Ovary (tissue), 10 donors: ENCODE measurements at places on chromosomes 13 and 19.
A peak's percentile ranks its signal among the peaks of the same experiment; 100 is the strongest.

DNA sequence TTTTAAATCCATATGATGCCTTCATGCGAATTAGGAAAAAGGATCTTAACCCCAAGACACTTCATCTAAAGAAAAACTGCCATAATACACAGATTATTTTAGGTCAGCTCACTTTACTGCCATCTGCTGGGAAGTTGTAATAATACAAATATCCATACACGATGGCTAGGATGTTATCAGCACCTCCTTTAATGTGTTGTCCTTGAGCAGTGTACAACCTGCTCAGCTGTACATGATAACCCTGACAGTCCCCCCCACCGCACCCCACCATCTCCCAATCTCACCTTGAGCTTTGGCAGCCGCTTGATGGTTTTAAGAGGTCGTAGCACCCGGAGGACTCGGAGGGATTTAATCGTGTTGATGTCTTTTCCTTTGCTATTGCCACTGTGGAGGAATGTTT, 112.2 kb downstream of the IER2 start:
- DNase-seq, result no peak

- no peak for DNase-seq
Measured at GRCh38 chr13:67574320-67575233, 344.4 kb upstream of the PCDH9 start.

DNA sequence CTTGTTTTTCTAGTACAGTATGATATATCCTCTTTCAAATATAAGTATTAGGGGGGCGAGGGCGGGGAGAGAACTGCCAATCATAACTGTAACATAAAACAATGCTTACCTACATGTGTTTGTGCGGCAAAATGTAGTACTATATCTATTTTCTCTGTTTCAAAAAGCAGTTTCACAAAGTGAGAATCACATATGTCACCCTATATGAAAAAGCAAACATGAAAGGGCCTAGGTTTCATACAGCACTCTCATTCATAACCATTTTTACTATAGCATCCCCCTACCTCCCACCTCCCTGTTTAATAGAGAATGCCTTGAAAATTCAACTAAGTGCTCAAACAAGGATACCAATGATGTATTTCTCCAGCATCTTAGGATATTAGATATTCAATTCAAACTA, 5.2 kb downstream of the TGDS start:
- no peak for DNase-seq

DNA sequence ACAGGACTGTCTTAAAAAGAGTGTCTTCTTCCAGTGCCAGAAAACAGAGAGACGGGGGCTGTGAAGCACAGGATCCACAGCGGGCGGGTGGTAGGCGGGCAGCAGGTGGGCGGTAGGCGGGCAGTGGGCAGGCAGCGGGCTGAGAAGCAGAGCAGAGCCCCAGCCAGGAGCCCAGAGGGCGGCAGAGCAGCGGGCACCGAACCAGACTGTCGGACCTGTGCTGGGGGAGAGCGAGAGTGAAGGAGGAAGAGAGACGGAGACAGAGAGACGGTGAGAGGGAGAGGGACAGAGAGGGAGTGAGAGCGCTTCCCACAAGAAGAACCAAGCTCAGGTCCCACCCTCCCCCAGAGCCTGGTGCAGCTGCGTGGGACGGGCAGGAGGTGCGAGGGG, 30.3 kb downstream of the RASA3 start:
- DNase-seq, result no peak

DNA sequence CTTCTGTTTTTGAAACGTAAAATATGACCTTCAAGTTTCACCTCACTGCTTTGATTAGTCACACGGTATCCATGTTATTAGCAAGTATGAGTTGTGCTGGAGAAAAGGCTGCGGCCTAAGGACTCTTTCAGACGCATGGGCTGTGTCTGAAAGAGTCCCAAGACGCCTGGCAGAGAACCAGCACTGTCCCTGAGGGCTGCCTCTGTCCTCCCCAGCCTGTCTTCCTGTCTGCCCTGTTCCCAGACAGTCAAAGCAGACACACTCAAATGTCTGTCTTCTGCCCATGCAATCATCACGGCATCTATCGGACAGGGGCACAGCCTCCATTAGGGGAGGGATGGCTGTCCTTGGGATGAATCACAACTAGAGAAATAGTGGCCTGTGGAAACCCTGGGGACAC, 65.5 kb downstream of the DPY19L3 start:
- no peak for DNase-seq

DNA sequence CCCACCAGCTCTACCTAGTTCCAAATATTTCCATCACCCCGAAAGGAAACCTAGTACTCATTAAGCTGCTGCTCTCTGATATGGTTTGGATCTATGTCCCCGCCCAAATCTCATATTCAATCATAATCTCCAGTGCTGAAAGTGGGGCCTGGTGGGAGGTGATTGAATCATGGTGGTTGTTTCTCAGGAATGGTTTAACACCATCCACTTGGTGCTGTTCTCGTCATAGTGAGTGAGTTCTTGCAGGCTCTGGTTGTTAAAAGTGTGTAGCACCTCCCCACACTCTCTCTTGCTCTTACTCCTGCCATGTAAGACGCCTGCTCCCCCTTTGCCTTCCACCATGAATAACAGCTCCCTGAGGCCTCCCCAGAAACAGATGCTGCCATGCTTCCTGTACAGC, 43.4 kb upstream of the MED4 start:
- no peak for DNase-seq

DNA sequence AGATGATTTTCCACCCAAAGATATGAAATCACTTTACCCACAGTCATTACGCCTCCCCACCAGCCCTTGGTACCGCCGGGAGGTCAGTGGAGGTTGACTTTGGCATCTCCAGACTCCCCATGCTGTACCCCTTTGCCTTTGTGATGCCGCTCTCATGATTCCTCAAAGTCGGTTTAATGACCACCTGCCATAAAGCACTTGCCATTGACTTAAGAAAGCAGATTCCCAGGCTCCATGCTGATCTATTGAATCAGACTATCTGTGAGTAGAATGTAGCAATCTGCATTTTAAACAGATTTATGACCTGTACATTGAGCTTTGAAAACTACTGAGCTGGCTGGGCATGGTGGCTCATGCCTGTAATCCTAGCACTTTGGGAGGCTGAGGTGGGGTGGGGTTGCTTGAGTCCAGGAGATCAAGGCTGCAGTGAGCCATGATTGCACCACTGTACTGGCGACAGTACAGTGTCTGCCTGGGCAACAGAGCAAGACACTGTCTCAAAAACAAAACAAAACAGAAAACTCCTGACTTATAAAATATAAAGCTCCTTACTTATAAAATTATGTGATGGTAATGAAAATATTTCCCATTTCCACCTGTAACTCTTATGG, 235.2 kb downstream of the KLF5 start:
- DNase-seq, result no peak

- no peak for DNase-seq
Measured at GRCh38 chr13:33129094-33129832, 113.0 kb downstream of the KL start.

- DNase-seq, result no peak
Measured at GRCh38 chr19:55254625-55254977, 4.2 kb downstream of the PPP6R1 start.

DNA sequence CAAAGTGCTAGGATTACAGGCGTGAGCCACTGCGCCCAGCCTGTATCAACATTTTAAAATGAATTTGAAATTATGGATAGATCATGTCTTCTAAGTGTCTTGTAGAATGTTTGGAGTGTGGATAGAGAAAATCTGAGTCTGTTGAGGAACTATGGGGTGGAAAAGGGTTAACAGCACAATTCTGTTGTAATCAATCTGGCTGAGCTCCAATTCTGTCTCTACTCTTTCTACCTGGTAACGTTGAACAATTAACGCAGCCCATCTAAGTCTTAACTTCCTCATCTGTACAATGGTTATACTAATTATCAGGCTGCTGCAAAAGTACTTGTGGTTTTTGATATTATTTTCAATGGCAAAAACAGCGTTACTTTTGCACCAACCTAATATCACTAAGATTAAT, 4.1 kb downstream of the FPR2 start:
- no peak for DNase-seq

DNA sequence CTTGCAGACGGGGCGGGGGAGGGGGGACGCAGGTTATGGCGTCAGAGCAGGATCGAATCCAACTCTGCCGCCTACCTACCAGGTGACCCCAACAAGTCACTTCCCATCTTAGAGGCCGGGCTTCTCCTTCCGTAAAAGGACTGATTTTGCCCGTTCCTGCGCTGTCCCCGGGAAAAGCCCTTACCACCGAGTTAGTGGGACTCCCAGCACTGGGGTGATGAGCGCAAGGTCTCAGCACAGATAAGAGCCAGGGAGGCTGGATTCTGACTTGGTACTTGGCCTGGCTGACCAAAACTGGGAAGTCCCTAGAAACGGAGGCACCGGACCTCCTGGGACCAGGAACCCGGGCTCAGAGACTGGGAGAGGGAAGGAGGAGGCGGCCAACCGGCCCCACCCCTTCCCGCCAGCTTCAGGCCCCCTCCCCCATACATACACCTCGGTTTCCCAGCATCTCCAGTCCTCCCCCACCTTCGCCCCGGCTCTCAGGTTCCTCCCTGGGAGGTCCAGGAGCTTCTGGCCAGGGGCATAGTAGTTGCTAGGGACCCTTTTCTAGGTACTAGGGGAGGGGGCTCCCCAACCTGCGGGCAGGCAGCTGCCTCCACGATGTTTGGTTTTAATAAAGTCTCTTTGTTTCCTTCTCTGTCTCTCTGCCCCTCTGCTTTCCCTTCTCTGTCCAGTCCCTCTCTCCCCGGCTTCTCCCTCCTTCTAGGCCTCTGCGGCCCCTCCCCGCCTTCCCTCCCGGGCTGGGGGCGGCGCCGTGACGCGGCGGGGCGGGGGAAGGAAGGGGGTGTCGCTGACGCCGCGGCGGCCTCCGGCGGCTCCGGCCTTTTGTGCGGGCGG, at the start of gene GRAMD1A:
Gene GRAMD1A, plus strand, starts transcription at position 826 of the 840 bp plus-strand sequence. CDS start 156 bp downstream, outside the sequence.
- peak; percentile 92 for DNase-seq

DNA sequence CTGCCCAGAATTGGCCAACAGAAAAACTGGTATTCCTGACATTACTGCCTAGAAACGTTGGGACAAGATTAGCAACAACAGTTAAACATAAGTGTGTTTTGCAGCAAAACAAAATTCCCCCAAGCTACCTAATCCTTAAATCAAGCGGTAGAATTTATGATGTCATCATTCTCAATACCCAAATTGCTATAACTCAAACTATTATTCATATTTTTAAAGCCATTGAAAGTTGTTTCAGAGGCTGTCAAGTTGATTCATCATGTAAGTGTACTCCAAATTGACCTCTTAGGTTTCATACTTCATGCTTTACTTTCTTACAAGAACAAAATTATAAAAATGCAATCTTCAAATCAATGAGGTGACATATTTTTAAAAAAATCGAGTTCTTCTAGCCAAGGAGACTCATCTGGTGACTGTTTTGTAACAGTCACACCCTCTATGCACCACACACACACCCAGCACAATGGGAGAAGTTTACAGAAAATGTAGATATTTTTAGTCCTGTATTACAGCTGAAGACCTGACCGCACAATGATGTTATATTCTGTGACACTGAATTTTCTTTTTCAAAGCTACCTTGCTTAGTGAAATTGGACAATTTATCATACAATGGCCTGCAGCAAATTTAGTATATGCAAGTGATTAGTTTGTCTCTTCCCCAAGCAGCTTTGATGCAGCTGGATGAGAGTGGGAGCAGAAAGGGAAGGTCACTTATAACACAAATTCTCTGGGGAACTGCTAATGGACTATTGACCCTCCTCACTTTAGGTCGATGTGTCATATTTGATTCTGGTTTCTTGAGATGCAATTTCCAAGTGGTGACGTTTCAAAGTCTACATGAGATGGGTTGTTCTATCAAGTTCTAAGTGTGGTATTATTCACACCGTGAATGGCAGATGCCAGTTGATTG, 345.3 kb upstream of the OBI1 start:
- DNase-seq, result no peak

DNA sequence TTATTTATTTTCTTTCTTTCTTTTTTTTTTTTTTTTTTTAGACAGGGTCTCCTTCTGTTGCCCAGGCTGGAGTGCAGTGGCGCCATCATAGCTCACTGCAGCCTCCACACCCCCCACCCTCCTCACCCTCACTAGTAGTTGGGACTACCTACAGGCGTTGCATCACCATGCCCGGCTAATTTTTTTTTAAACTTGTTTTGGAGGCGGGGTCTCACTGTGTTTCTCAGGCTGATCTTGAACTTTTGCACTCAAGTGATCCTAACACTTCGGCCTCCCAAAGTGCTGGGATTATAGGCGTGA, 33.6 kb downstream of the GJA3 start:
- no peak for DNase-seq

DNA sequence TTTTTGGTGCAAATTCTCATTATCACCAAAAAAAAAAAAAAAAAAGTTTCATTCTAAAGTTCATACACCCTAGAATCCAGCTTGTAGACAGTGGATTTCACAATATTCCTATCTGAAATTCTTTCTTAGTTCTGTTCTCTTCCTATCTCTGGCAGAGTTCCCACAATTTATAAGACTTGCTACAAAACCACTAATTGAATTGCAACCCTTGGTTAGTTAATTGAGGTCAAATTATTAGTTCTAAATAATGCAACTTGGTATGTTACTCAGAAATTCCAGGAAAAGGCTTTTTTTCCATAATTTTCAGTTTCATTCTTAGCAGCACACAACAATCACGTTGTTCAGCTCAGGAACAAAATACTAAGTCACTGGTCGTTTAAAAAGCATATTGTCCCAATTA, 58.5 kb downstream of the SPATA13 start:
- no peak for DNase-seq

DNA sequence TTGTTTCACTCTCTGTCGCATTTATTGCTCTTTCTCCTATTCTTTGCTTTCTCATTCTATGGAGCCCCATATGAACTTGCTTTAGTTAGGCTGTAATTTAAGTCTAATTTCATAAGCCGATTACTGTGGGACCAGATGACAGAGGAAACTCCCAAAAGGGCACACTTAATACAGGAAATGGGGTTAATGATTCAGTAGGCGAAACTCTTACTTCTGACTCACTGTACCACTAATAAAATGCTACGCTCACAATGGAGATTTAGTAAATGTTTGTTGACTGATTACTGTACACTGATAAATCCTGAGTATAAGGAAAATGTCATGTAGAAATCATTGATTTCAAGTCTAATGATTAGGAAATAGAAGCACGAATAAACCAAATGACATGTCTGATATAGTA, 276.4 kb downstream of the KLF5 start:
- DNase-seq, result no peak

DNA sequence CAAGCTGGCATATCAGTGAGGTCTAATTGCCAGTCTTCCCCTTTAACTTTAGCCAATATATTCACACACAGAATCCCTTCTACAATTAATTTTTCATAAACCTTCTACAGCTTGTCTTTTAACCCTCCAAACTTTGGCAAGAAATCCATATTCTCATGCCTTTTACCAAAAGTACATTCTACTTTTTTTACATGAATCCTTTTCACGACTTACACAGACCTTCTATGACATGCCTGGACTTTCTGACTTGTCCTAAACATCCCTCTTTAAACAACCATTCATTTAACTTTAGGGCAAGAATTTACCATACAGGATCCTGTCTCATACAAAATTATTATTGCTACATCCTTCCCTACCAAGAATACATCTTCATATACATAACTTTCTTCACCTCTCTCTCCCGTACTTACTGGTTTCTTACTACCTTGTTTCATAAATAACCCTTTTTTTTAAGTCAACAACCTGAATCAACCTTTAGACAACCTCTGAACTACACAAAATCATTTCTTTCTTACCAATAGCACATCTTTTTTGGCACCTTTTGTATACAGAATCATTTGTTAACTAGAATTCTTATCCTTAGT, 23.5 kb downstream of the ZNF544 start:
- DNase-seq, result no peak
